ENCODE measurements at places on chromosomes 2 and 18.

GRCh38 chr2:239770246-239770639, 254.9 kb downstream of the NDUFA10 start:
- no peak for DNase-seq

DNA sequence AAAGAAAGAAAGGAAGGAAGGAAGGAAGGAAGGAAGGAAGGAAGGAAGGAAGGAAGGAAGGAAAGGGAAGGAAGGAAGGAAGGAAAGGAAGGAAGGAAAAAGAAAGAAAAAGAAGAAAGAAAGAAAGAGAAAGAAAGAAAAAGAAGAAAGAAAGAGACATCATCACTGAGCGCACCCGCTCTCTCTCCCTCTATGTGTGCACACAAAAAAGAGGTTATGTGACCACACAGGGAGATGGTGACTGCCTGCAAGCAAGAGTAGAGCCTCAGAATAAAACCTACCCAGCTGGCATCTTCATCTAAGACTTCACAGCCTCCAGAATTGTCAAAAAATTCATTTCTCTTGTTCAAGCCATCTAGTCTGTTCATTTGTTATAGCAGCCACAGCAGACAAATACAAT, 1307.4 kb upstream of the ACVR2A start:
- no peak for DNase-seq

- no peak for DNase-seq
Observed at GRCh38 chr2:157845081-157845480, 31.0 kb downstream of the ACVR1 start.

- DNase-seq = no peak
Observed at GRCh38 chr2:168380500-168380899, 75.6 kb upstream of the CERS6 start.

DNA sequence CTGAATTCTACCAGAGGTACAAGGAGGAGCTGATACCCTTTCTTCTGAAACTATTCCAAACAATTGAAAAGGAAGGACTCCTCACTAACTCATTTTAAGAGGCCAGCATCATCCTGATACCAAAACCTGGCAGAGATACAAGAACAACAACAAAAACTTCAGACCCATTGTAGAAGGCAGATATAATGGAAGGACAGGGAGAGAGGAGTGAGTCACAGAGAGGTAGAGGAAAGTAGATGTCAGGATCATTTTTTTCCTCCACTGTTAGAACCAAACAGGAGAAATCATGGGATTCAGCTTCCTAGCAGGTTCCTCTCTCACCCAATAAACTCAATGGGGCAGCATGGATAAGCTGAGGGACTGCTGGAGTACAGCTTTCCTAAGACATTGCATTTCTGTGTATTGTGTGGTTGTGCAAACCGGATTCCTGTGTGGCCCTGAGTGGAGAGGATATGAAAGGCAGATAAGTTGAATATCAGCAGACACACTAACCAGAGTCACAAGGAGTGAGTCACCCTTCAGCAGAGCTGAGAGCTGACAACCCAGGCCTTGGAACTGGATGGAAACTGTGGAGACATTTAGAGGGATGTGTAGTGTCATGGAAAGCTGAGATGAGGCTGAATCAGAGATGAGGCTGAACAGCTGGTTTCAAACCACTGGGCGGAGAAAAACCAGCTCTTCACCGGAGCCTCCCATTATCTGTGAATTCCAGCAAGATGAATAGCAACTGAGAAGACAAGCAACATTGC, 60.9 kb upstream of the MMADHC start:
- DNase-seq = no peak

DNA sequence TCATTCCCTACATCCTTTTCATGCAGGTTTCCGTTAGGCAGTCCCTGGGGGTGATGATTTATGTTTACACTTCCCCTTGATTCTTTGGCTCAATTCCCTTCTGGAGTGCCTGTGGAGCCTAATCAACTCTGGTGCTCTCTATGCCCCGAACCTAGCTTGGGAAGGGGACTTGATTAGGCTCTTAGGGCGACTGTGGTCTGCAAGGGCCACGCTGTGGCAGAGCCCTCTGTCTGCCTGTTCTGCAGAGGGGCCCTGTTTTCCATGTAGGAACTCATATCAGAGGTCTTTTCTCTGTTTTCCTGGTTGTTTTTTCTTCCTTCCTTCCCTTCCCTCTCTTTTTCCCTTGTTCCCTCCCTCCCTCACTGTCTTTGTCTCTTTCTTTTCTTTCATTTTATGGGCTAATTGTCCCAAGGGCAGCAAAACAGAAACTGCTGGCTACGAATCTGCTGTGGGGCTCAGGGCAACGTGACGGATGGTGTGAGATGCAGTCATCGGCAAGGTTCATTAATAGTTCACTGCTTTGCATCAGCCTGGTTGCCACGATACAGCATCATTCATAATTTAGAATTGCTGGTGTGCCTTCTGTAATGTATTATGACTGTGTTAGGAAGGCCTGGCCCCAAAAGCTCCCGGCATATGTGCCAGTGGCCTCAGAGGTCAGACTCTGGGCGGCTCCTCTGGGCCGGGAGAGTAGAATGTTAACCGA, 134.5 kb downstream of the NAPG start:
- DNase-seq = no peak

GRCh38 chr18:25614168-25614567, 262.2 kb upstream of the ZNF521 start:
- DNase-seq = no peak
